IMR-90 (cell line): ENCODE measurements at places on chromosomes 12 and 14.
A peak's percentile ranks its signal among the peaks of the same experiment; 100 is the strongest.

GRCh38 chr14:74554742-74555362 is 57.2 kb downstream of the LTBP2 start:
- DNase-seq, result no peak

GRCh38 chr12:65878540-65878939 is 54.3 kb downstream of the HMGA2 start:
- no peak for DNase-seq

DNA sequence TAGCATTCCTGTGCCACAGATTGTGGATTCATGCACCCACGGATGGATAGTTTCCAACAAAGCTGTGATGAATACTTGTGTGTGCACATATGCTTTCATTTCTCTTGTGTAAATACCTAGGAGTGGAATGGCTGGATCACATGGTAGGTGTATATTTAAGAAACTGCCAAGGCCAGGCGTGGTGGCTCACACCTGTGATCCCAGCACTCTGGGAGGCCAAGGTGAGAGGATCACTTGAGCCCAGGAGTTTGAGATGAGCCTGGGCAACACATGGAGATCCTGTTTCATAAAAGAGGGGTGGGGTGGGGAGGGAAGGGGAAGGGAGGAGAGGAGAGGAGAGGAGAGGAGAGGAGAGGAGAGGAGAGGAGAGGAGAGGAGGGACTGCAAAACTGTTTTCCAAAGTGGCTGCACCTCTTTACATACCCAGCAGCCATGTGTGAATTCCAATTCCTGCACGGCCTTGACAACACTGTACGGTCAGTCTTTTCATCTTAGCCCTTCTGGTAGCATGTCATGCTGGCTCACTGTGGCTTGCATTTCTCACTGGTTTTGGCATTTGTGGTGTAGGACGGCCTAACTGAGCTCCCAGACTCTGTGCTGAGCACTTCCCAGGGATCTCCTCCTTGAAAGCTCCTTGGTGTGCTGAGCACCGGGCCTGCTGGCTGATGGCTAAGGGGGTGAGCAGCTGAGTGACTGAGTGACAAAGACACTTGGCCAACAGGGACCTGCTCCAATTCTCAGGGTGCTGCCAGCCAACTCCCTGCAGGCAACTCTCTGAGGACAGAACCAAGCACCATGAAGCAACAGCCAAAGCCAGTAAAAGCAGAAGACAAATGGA is 27.9 kb downstream of the SYNE3 start:
- peak; percentile 27 for DNase-seq

- no peak for DNase-seq
These were observed 760.4 kb downstream of the TMEM121 start for GRCh38 chr14:106286697-106287290.

- DNase-seq, result peak; percentile 1
These were observed 225.2 kb downstream of the FUT8 start for GRCh38 chr14:65637780-65638179.

- no peak for DNase-seq
These were observed 703 bp downstream of the NOVA1 start for GRCh38 chr14:26597071-26597588.

DNA sequence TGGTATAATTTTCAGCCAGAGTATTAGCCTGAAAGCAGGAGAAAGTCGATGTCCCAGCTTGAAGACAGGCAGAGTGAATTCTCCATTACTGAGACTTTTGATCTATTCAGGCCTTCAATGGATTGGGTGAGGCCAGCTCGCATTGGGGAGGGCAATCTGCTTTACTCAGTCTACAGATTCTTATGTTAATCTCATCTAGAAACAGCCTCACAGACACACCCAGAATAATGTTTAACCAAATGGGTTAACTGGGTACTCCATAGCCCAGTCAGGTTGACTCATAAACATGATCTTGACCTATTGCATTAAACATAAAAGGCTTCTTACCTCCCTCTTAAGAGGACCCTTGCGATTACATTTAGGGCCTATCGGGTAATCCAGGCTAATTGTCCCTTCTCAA is 118.0 kb downstream of the KTN1 start:
- DNase-seq, result no peak

DNA sequence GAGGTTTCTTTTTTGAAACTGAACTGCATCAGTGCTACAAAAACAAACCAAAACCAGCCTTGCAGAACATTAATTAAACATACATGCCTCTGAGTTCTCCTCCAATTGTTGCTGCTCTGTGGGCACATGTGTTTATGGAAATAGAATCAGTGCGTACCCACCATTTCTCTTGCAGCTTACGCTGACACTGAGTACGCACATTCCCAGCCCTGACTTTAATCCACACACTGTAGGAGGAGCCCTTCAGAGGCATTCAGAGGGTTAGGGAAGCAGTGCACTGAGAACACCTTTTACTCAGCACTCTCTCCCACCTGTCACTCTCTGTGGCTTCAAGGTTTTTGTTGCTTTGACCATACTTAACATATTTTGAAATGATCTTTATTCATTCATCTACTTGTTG is 250.5 kb upstream of the PWP1 start:
- peak; percentile 18 for DNase-seq

DNA sequence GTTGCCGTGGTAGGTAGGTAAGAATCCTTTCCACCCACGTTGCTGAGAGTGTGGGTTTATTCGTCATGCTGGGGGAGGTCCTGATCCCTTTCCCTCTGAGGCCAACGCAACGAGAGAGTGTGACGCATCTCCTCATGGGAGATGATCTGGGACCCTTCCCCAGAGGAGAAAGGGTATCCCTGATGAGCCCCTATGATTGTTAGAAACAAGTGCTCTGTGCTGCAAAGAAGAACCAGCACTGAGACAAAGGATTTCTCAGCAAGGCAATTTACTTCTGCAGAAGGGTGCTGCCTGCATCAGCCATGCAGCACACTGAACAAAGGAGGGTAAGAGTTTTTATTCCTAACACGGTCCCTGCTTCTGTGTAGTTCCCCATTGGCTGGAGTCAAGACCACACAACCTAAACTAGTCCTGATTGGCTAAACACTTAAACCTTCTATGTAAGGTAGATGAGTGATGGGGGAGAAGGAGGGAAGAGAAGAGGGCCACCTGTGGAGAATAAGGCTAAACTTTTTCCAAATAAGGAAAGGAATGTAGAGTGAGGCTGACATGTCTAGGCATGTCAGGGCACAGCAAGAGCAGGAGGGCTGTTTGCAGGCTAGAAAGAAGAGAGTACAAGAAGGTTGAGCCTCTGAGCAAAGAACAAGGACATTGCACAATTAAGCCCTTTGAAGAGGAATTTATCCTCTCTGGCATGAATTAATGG is 21.3 kb downstream of the CLEC2A start:
- DNase-seq, result no peak

DNA sequence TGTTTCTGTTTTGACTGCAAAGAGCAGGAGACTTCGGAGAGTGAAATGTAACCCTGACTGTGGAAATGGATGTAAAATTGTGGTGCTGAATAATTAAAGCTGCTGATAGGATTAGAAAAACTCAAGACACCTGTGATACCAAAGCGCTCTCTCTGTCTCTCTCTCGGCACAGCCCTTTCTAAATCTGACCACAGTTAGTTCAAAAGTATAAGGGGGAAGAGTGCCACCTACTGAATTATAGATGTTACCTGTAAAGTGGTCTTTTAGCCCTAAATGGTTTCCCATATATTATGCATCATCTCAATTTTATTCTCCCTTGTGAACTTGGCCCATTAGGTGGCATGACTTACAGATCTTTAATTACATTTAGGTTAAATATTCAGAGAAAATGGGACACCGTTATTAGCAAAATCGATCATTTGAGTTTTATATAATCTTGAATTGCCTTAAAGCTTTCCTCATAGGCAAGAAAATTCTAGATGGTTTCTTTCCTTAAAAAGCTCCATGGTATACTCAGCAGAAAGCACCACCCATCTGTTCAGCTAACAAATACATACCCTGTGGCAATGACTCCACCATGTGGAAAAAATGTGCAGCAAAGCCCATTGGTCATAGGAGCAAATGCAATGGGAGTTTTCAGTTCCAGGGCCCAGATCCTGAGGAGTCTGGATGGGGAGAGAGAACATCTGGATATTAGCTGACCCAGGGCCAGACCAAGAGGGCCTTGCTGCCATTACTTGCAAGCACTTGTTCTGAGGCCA is 18.1 kb downstream of the RFC5 start:
- DNase-seq, result peak; percentile 60

DNA sequence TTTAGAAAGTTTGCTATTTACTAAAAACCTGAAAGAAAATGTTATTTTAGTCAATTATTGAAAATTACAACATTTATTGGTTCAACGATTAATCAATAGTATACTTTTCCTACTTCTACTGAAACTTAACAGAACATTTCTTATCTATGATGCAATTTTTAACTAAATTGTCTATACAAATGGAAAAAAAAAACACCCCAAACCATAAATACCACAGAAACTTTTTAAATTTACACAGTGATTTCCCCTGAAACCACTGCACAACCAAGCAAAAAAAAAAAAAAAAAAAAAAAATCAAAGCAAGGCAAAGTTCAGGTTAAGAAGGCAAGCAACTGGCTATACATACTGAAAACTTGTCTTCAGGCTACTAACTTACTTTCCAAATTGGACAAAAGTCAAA is 71.9 kb upstream of the POC1B start:
- no peak for DNase-seq

DNA sequence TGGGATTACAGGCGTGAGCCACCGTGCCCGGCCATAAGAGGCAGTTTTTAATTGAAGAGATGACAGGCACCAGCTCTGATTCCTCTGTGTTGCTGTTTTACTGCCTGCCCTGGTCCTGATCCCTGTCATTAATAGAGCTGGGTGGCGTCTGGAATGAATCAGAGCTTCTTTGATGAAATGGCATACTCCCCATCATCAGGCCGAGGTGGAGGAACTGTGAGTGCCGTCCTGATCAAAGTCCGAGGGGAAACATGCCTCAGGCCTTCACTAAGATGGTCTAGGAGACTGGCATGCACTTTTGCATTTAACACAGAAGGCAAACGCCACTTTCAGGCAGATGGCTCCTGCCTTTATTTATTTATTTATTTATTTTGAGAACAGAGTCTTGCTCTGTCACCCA is 34.1 kb downstream of the IL31 start:
- DNase-seq, result no peak

- no peak for DNase-seq
These were observed 47.8 kb upstream of the PDE3A start for GRCh38 chr12:20320552-20320951.

DNA sequence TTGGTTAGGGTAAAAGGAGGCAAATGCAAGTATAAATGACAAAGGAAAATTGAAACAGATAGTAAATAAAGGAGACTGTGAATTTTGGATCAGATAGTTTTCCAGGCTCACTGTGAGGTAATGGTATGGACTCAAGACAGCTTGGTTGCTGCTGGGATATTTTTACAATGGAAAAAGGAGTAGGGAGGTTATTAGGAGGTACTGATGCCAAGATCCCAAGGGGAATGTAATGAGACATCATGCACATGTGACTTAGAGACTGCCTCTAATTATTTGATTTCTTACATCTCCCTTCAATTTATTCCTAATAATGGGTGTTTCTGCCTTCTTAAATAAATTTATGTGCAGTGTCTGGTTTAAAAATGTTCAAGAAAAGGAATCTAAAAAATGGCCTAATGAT is 56.9 kb downstream of the TAOK3 start:
- no peak for DNase-seq

DNA sequence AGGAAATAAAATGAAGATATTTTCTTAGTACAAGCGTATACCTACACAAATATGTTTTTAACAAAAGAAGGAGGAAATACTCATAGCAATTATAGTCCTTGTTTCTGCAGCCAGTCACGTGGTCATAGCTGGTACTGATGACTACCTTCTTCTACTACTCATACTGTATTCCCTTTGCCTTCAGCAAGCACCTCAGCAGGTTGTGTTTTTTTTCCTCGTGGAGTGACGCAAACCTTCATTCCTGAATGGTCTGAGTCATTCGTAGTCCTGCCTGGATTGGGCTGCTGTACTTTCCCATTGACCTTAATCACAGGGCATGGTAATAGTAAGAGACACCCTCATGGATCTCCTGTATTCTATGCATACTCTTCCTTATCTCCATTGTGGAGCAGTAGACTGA is 25.7 kb upstream of the SLC16A7 start:
- DNase-seq, result peak; percentile 30

- no peak for DNase-seq
These were observed 12.2 kb upstream of the LRRK2 start for GRCh38 chr12:40212566-40212965.

DNA sequence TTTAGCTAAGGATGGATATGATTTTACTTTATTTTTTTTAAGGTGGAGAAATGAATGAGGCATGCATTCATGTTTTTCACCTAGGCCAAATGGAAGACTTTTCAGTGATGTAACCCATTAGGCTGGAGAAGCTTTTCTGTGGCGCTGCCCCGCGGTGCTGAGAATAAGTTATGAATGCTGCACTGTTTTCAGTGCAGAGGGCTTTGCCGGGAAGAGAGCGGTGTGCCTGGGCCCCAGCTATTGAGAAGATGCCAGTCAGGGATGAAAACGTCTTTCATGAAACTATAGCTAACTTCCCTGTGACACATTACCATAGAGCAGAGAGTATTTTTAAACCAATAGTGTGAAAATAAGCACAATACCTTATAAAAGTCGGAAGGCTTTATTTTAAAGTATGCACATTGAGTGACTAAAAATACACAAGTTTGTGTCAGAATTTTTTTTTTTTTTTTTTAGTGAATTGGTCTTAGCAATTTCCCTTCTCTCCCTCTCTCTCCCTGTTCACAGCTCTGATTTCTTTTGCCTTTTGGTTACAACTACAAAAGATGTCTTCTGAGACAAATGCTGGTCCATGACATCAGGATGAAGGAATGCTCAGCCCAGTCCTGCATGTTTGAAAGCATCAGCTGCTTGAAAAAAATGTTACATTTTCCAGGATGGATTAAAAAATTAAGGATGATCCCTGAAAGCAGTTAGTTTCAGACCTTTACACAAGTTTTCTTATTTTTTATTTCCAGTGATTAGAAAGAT is 48.3 kb downstream of the NPAS3 start:
- no peak for DNase-seq

DNA sequence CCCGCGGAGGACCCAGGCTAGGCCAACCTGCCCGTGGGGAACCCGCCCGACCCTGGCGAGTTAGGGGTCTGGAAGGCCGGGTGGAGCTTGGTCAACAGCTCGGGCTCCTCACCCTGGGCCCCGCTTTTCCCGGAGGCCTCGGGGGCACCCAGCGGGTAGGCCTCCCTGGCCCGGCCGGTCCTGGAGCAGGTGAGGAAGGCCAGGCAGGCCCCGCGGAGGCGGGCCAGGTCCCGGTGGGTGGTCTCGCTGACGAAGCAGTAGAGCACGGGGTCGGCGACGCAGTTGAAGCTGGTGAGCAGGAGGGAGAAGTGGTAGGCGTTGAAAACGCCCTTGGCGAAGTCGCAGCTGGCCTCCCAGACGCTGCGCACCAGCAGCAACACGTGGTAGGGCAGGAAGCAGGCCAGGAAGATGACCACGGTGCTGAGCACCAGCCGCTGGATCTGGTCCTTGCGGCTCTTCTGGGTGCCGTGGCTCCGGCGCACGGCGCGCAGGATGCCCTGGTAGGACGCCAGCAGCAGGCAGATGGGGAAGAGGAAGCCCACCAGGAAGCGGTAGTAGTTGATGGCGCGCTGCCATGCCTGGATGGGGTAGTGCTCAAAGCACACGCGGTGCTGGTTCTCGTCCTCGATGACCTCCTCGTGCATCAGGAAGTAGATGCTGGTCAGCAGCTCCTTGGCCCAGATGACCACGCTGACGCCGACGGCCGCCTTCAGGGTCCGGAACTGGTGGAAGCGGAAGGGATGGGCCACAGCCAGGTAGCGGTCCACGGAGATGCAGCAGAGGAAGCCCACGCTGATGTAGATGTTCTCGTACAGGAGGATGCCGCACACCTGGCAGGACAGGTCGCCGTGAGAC is 10.3 kb downstream of the GPR68 start:
- DNase-seq, result no peak

GRCh38 chr14:97299661-97300060 is 502.5 kb downstream of the VRK1 start:
- no peak for DNase-seq
